Activated B cell treated with CpG ODN at 0.5 μM for 24 hours (primary cell): ENCODE measurements at places on chromosomes 7 and 10. TPM values are rescaled to one million over a fixed set of nuclear protein-coding genes. Genes with fewer than 3 reads are reported as not detected.

SLC18A2 gene
- not detected in 2 replicates for total RNA-seq

LIPJ gene
- 0.07 and 0.31 TPM in 2 replicates for total RNA-seq

ARHGAP22 gene
- total RNA-seq: 0.82 and 1.5 TPM in 2 replicates

TMEM236 gene
- 0.09 and 0.10 TPM in 2 replicates for total RNA-seq

TFEC gene
- 35.0 and 39.7 TPM in 2 replicates for total RNA-seq

SBDS gene
- total RNA-seq: 26.6 and 32.2 TPM in 2 replicates

CARD11 gene
- total RNA-seq: 107 and 114 TPM in 2 replicates

- H3K27ac ChIP-seq: no peak overlapping the region
- H3K27me3 ChIP-seq: no peaks in the 10 kb centered on the region
- no peaks in the 10 kb centered on the region for H3K36me3 ChIP-seq
- no peak for DNase-seq
- no peaks in the 10 kb centered on the region for H3K4me1 ChIP-seq
- no peak overlapping the region for H3K4me3 ChIP-seq
Observed at GRCh38 chr7:67713451-67714056, 716.9 kb downstream of the TYW1 start.

DNA sequence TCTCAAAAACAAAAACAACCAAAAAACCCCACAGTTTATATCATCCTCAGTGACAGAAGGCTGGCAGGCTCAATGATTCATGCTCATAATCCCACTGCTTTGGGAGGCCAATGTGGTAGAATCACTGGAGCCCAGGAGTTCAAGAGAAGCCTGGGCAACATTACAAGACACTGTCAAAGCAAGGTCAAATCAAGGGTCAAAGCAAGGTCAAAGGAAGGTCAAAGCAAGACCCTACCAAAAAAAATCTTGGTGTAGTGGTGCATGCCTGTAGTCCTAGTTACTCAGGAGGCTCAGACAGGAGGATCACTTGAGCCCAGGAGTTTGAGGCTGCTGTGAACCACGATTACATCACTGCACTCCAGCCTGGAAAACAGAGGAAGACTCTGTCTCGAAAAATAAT, 14.2 kb upstream of the NPC1L1 start:
- H3K4me3 ChIP-seq: no peak overlapping the region
- H3K4me1 ChIP-seq: peaks cover 3% of the 10 kb centered on the region
- H3K27ac ChIP-seq: no peak overlapping the region
- no peak for DNase-seq
- H3K27me3 ChIP-seq: peaks cover 3% of the 10 kb centered on the region
- H3K36me3 ChIP-seq: no peaks in the 10 kb centered on the region

DNA sequence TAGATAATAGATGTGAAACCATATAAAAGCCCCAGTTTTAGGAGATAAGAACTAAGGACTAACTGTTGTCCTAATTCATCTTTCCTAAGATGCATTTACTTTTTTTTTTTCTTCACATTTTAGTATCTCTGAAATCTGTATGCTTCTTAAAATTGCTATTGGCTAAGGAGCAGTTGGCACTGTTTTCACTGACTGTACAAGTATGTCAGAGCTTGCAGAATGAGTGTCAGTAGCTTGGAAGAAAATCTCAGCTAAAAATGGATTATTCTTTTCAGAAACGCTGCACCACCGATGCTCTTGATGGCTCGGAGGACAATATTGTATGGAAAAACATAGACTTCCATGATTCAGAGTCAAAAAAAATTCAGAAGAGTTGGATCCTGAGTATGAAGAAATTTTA, 91.1 kb upstream of the DNAJB12 start:
- H3K27ac ChIP-seq: no peak overlapping the region
- no peak overlapping the region for H3K4me3 ChIP-seq
- H3K4me1 ChIP-seq: no peaks in the 10 kb centered on the region
- no peak for DNase-seq

- H3K4me1 ChIP-seq: no peaks in the 10 kb centered on the region
- no peaks in the 10 kb centered on the region for H3K36me3 ChIP-seq
- H3K27me3 ChIP-seq: no peaks in the 10 kb centered on the region
- H3K4me3 ChIP-seq: no peak overlapping the region
- DNase-seq: no peak
Observed at GRCh38 chr7:81154565-81154964, 235.7 kb upstream of the SEMA3C start.

- DNase-seq: no peak
- no peaks in the 10 kb centered on the region for H3K27me3 ChIP-seq
- H3K36me3 ChIP-seq: no peaks in the 10 kb centered on the region
Observed at GRCh38 chr10:98405422-98405821, 9.6 kb downstream of the PYROXD2 start.

DNA sequence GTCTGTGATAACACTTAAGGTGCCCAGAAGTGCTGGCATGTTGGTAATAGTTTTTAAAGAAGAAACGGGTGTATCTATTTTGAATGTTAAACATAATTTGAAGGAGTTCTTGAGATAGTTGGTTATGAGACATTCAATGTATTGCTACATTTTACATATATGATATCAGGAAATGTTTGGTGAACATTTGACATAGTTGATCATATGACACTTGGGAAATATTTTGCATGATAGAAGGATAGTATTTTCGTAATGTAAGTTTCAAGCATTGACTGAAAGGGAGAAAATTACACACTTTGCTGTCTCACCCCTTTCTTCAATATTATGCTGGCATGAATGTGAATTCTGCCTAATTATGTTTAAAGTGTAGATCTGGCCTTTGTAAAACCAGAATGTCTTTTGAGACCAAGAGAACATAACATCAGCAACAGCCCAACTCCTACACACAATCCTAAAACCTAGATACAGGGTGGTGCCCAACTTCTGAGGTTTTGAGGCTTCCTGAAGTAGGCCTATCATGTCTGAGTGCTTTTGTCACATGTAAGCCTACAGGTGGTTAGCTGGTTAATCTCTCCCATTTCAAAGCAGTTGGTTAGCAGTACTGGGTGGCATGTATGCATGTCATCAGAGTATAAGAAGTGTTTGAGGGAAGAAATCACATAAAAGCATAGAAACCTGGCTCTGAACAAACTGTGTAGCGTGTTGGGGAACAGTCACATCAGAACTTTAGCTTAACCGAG, 2.1 kb downstream of the ADD3 start:
- H3K4me3 ChIP-seq: no peak overlapping the region
- H3K4me1 ChIP-seq: peaks cover 57% of the 10 kb centered on the region
- H3K36me3 ChIP-seq: peaks cover 7% of the 10 kb centered on the region
- H3K27ac ChIP-seq: no peak overlapping the region

- no peak overlapping the region for H3K27ac ChIP-seq
- no peak overlapping the region for H3K4me3 ChIP-seq
- H3K4me1 ChIP-seq: peaks cover 26% of the 10 kb centered on the region
- H3K27me3 ChIP-seq: peaks cover 59% of the 10 kb centered on the region
- H3K36me3 ChIP-seq: peaks cover 5% of the 10 kb centered on the region
Observed at GRCh38 chr7:27091941-27092818, 3.6 kb downstream of the HOXA1 start.

GRCh38 chr7:68348401-68348800, 1249.9 kb upstream of the AUTS2 start:
- H3K27me3 ChIP-seq: no peaks in the 10 kb centered on the region
- H3K4me3 ChIP-seq: no peak overlapping the region
- no peak for DNase-seq
- H3K27ac ChIP-seq: no peak overlapping the region

DNA sequence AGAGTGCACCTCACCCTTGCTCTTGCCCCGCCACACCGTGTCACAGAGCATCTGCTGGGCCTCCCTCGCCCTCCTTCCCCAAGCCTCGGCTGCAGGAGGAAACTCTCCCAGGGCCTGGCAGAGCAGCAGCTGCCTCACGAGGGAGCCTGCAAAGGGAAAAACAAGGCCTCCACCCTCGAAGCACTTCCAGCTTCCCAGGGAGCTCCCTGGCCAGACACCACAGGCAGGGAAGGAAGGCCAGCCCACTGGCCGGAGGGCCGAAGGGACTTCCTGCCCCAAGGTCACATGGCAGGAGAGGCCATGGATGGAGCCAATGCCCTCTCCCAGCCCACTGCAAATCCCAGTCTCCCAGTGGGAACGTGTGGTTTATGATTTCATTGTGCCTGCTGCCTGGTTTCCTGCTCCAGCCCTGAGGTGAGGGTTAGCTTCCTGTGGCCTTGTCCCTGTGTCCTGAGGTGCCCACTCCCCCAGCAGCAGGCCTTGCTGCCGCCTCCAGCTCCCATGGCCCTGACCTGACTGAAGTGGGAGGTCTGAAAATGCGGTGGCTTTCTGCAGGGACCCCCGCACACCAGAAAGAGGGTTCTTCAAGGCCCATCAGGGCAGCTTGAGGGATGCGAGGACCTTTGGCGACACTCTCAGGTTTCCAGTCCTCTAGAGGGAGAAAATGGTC, 100.5 kb upstream of the PPIF start:
- no peak for DNase-seq
- H3K4me3 ChIP-seq: peak overlapping the region; percentile 87
- no peaks in the 10 kb centered on the region for H3K27me3 ChIP-seq
- H3K4me1 ChIP-seq: peaks cover 84% of the 10 kb centered on the region
- H3K27ac ChIP-seq: peak overlapping the region; percentile 98

DNA sequence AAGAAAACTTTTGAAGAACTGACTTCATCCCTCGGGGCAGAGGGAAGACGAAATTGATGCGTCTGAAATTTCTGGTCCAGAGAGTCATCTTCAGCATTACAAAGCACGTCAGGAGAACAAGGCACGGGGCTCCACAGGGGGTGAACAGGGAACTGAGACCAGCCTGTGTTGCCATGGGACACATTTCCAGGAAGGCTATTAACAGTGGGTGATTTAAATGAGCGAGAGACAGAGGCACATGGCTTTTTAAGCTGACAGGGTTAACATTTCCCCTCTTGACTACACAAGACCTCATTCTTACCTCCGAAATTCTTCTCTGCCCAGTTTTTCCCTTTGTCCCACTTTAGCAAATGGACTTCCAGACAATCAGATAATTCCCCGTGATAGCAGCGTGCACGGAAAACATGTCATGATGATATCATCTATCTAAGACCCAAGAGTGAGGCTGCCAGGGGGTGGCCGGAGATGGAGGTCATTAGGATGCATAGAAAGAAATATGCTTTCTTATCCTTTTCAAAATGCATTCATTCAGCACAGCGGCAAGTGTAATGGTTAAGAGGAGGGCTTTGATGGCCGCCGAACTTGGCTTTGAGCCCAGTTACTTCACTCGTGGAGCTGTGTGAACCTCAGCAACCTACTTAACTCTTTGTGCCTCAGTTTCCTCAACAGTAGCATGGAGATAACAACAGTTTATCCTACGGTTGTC, 248.0 kb downstream of the PRPF18 start:
- no peaks in the 10 kb centered on the region for H3K36me3 ChIP-seq
- peaks cover 31% of the 10 kb centered on the region for H3K4me1 ChIP-seq
- H3K4me3 ChIP-seq: no peak overlapping the region
- DNase-seq: no peak

GRCh38 chr7:93316730-93317129, 84.6 kb downstream of the VPS50 start:
- DNase-seq: no peak
- no peaks in the 10 kb centered on the region for H3K4me1 ChIP-seq
- no peak overlapping the region for H3K27ac ChIP-seq

DNA sequence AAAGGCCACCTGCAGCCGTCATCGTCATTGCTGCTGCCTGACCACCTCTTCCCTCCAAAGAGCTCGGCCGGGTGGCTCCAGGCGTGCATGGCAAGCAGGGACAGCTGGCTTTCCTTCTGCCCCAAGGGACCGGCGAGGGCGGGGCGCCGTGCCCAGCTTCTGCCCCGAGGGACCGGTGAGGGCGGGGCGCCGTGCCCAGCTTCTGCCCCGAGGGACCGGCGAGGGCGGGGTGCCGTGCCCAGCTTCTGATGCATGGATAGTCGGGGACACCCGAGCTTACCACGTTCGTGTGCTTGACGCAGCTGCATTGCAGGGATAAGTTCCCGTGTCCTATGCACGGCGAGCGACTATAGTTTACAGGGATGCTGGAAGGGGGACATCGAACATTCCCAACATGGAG, 27.0 kb downstream of the CFAP46 start:
- H3K4me3 ChIP-seq: no peak overlapping the region
- no peak overlapping the region for H3K27ac ChIP-seq
- H3K4me1 ChIP-seq: peaks cover 23% of the 10 kb centered on the region

DNA sequence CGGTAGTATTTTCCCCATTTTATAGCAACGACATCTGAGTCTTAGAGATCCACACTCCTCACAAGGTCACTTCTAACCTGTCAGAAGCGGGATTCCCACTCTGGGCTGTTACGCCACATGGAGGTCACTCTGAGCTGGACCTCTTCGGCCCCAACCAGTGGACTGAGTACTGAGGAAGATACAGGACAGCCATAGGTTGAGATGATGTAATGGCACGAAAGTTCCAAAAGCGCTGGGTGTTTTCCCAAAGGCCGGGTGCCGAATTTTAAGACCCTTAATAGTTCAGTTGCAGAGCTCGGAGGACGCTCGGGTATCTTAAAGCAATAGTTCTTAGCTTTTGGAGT, 699 bp downstream of the GHITM start:
- H3K27ac ChIP-seq: peak overlapping the region; percentile 94
- peaks cover 32% of the 10 kb centered on the region for H3K4me1 ChIP-seq
- no peaks in the 10 kb centered on the region for H3K27me3 ChIP-seq
- H3K4me3 ChIP-seq: peak overlapping the region; percentile 96
- H3K36me3 ChIP-seq: peaks cover 43% of the 10 kb centered on the region

GRCh38 chr7:88842201-88842600, 46.7 kb upstream of the TEX47 start:
- H3K36me3 ChIP-seq: no peaks in the 10 kb centered on the region
- no peaks in the 10 kb centered on the region for H3K4me1 ChIP-seq
- H3K27me3 ChIP-seq: no peaks in the 10 kb centered on the region
- no peak overlapping the region for H3K4me3 ChIP-seq

DNA sequence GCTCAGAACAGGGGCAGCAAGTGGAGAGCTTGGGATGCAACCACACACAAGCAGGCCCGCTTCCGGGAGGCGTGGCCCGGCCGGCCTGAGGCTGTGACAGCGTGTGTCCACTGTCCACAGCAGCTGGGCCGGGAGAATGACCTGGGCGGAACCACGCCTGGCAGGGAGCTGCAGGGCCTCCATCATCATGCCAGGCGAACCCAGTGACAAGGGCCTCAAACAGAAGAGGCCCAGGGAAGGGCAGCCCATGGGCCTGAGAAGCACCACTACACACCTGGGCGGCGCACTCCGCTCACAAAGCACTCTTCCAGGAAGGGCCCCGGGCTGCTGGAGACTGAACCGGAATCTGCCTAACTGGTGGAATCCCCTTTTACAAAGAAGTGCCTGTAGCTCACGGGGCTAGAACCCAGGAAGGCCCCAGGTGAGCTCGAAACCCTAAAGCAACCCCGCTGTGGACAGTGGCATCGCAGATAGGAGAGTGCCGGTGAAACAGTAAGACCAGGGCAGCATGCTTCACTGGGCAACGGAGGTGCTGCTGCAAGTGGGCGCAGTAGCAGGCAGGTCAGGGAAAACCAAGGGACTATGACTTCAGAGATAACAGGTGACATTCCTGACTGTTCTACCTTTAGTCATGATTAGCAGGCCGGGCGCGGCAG, 66.0 kb downstream of the MAD1L1 start:
- H3K27me3 ChIP-seq: no peaks in the 10 kb centered on the region
- no peak for DNase-seq
- no peak overlapping the region for H3K27ac ChIP-seq

DNA sequence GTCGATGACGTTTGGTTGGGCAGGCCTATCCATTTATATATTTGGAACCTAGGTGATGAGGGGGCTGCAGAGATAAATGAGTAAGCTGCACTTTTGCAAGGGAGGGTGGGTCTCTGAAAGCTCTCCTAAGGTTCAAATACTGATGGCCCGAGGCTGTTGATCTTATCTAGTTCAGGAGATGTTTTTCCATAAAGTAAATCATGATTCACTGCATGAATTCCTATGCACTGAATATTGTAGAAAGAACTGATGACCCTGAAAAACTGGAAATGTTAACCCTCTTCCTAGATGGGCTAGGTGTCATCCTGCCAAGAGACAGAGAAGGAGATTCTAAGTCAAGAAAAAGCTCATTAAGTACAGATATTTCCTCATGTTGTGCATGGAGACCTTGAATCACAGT, 459.9 kb downstream of the PLXNA4 start:
- H3K27me3 ChIP-seq: no peaks in the 10 kb centered on the region
- H3K4me1 ChIP-seq: no peaks in the 10 kb centered on the region
- no peak overlapping the region for H3K4me3 ChIP-seq
- no peak overlapping the region for H3K27ac ChIP-seq
- no peaks in the 10 kb centered on the region for H3K36me3 ChIP-seq
